ENCODE measurements at places on chromosomes 7 and 10.

GRCh38 chr7:134284952-134285351, 31.8 kb downstream of the SLC35B4 start:
- DNase-seq, result no peak

DNA sequence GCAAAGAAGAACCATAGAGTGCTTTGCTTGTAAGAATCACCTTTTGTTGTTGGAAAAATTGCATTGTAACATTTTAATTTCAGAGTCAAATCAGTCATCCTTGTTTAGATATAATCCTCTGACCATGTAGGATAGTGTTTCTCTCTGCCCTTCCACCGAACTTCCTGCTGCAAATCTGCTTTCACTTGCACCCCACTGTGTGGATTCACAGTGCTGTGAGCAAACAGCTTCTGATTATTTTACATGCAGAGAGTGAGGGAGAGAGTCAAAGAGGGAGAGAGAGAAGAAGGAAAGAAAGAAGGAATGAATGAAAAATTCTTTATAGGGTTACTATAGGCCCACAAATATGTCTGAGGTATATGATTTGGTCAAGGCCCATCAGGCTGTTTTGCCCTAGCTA, 30.0 kb upstream of the SEM1 start:
- DNase-seq, result no peak

GRCh38 chr10:784403-785088, 95.1 kb upstream of the DIP2C start:
- DNase-seq, result peak; percentile 62

GRCh38 chr10:129108378-129108777, 358.7 kb upstream of the MGMT start:
- DNase-seq, result no peak

GRCh38 chr7:86914551-86914950, 144.9 kb downstream of the ELAPOR2 start:
- no peak for DNase-seq

DNA sequence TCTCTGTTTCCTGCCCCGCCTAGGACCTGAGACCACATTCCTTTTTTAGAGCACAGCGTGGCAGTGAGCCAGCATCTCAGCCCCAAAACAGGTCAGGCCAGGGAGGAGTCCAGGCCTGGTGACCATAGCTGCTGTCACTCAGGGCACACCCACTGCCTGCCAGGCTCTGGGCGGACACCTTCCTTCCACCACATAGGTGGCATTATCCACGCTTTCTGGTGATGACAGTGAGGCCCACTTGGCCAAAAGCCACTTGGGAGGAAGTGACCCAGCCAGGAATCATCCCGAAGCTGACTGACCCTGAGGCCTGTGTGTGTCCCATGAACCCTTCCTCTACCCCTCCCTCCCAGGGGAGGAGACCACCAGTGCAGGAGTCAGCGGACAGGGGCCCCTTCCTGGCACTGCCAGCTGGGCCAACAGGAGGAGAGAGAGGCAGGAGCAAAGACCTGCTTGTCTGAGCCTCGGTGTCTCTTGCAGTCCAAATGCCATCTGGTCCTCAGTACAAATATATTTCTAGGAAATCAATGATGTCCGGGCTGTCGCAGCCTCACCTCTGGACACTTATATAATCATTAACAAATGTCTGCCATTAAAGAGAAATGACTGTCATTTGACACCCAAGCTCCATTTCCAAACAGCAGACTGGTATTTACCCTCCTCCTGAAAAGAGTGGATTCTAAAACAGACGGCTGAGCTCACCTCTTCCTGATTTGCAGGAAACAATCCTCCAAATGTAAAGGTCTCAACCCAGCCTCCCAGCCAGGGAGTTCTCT, 63.0 kb downstream of the ABRAXAS2 start:
- no peak for DNase-seq

DNA sequence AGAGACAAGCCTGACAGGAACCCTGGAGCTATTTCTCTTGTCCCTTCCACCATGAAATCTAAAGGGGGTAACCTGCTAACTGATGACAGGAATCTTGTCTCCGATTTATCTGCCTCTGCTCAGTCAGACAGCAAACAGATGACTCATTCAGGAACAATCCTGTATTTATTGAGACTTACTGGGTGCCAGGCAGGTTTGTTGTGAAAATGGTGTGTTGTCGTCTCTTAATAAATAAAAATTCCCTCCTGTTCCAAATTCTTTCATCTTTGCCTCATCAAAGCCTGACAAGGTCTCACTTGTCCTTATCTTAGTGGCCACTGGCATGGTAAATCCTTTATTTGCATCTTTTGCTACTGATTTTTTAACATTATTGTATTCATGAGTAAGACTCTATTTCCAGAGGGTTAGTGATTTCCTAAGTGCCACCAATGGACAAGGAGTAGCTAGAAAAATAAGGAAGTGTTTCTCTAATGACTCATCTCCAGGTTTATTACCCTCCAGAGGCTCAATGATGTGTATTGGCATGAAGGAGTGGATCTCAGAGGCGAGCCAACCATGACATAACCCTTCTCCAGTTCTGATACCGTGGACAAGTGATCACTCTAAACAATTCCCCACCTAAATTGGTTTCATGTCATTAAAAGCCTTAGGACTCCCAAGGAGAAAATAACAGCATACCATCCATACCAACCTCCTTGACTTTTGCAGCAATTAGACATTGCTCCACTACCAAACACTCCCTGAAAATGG, 724.0 kb downstream of the GRID1 start:
- no peak for DNase-seq

GRCh38 chr10:35795131-35795824, 153.2 kb upstream of the FZD8 start:
- DNase-seq, result no peak

DNA sequence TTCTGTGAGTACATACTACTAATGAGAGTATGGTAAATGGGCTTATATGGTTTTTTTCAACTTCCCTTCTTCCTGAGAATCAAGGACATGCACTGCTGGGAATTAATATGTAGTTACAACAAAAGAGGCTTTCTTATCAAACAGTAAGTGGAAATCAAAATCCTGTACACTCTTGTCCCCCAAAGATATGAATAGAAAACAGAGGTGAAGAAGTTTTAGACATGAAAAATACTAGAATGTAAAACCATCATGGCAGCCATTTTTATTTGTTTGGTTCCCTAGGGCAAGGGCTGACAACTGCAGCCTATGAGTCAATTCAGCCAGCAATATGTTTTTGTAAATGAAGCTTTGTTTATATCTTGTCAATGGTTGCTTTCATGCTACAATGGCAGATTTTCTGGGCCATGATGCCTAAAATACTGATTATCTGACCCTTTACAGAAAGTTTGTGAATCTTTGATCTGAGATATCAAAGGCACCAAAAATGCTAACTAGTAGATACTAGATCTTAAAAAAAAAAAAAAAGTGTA, 422.4 kb downstream of the PARD3 start:
- no peak for DNase-seq
